A549 treated with AZD2906 at 1 μM for 4 hours (cell line): ENCODE measurements at places on chromosomes 3 and 15. TPM values are rescaled to one million over a fixed set of nuclear protein-coding genes. Genes with fewer than 3 reads are reported as not detected.

The CHST13 gene
- total RNA-seq: 0.31 to 1.0 TPM (median 0.91 TPM) in 5 replicates

The TMEM207 gene
- total RNA-seq: not detected in 5 replicates

The GP9 gene
- total RNA-seq: 0.14 TPM in 1 of 5 replicates, not detected in the others

The RFX7 gene
- 8.4 to 13.3 TPM (median 12.1 TPM) in 5 replicates for total RNA-seq

The LRTM1 gene
- total RNA-seq: not detected in 5 replicates

The TMEM40 gene
- total RNA-seq: 0.26 to 0.47 TPM (median 0.30 TPM) in 5 replicates

The GLT8D1 gene
- total RNA-seq: 34.6 to 39.9 TPM (median 37.3 TPM) in 5 replicates

The TUSC7 gene
- not detected in 5 replicates for total RNA-seq

The SRGAP3 gene
- total RNA-seq: 0.65 to 1.4 TPM (median 0.92 TPM) in 5 replicates

The CACNA2D2 gene
- 0.45 to 0.71 TPM (median 0.53 TPM) in 5 replicates for total RNA-seq

The PIGB gene
- total RNA-seq: 10.5 to 15.1 TPM (median 12.0 TPM) in 5 replicates

The ANKRD34C gene
- total RNA-seq: not detected in 5 replicates

The OXTR gene
- total RNA-seq: 8.5 to 10.1 TPM (median 9.5 TPM) in 5 replicates

The CPNE4 gene
- 5.0 to 7.5 TPM (median 6.0 TPM) in 5 replicates for total RNA-seq

The PIK3CB gene
- 14.7 to 22.0 TPM (median 16.6 TPM) in 5 replicates for total RNA-seq

The FBXW12 gene
- total RNA-seq: not detected in 5 replicates

The ATP2B2 gene
- total RNA-seq: 0.06 to 0.14 TPM (median 0.09 TPM) in 5 replicates

The CPB1 gene
- total RNA-seq: not detected in 5 replicates

The CTXND1 gene
- 0.01 TPM in 3 of 5 replicates, not detected in the others for total RNA-seq

The CRYGS gene
- total RNA-seq: 0.39 to 0.85 TPM (median 0.63 TPM) in 5 replicates
